ENCODE measurements at places on chromosomes 5 and 9.
A peak's percentile ranks its signal among the peaks of the same experiment; 100 is the strongest.

GRCh38 chr9:134175808-134176598, 11.6 kb upstream of the RNU6ATAC start:
- DNase-seq: no peak

DNA sequence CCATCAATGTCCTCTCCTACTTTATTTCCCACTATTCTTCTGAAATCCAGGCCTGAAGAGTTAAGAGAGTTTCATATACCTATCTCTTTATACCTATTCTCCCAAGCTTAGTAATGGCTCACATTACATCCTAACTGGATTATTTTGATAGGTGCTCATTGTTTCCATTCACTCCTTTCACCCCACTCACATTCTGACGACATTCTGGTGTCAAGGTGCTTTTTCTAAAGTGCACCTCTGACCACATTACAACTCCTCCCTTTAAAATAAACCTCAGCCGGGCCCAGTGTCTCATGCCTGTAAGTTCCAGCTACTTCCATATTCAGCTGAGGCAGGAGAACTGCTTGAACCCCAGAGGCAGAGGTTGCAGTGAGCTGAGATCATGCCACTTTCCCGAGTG, 417.1 kb downstream of the BNC2 start:
- DNase-seq: no peak

GRCh38 chr5:81817086-81817485, 66.2 kb upstream of the SSBP2 start:
- no peak for DNase-seq

GRCh38 chr9:128902351-128903078, 18.3 kb upstream of the PHYHD1 start:
- peak; percentile 81 for DNase-seq

DNA sequence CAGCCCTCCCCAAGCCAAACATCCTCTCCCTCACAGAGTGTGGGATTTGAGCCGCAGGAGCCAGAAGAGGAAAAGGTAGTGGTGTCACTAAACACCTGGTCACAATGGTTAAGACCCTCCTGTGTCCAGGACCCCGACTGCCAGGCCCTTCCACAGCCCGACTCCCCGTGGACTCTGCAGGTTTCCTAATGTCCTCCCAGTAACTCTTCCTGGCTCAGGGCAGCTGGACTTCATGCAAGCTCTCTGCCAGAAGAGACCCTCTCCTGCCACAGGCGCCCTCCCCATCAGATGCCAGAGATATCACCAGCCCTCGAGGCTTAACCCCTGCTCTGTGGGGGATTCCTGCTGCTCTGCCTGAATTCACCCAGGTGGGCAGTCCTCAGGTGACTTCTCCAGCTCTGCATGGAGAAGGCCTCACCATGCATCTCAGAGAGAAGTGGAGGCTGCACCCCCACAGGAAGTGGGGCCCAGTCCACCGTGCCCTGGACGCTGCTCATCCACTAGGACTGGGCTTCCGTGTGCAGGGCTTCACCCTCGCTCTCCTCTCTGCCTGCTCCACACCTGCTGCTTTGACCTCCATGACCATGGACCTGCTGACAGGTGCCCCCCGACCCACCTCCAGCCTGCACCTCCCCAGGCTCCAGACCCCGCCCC, 111.2 kb downstream of the ADAMTS2 start:
- no peak for DNase-seq

GRCh38 chr9:16809912-16810610, 60.4 kb downstream of the BNC2 start:
- DNase-seq: no peak
